Heart left ventricle (tissue), 16 donors: ENCODE measurements at places on chromosomes 6 and 20. TPM values are rescaled to one million over a fixed set of nuclear protein-coding genes. Genes with fewer than 3 reads are reported as not detected.

GRCh38 chr6:54070025-54070424 lies 41.2 kb upstream of the MLIP start:
- DNase-seq, result no peak

DNA sequence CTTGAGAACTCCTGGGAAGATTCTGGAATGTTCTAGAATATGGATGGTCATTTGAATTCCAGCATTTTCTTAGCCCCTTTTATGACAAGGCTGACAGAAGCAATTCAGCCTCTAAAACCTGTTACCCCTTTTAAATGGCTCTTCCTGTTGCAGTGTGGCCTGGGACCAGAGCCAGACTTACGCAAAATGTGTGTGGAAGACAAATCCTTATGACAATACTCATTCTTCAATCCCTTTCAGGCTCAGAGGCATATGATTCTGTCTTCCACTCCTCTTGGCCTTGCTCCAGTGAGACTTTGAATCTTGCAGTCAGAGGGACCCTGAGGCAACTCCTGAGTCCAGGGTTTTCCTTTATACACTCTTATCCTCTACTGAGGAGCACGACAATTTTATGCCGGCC lies 287.0 kb downstream of the CLIC5 start:
- DNase-seq, result no peak

DNA sequence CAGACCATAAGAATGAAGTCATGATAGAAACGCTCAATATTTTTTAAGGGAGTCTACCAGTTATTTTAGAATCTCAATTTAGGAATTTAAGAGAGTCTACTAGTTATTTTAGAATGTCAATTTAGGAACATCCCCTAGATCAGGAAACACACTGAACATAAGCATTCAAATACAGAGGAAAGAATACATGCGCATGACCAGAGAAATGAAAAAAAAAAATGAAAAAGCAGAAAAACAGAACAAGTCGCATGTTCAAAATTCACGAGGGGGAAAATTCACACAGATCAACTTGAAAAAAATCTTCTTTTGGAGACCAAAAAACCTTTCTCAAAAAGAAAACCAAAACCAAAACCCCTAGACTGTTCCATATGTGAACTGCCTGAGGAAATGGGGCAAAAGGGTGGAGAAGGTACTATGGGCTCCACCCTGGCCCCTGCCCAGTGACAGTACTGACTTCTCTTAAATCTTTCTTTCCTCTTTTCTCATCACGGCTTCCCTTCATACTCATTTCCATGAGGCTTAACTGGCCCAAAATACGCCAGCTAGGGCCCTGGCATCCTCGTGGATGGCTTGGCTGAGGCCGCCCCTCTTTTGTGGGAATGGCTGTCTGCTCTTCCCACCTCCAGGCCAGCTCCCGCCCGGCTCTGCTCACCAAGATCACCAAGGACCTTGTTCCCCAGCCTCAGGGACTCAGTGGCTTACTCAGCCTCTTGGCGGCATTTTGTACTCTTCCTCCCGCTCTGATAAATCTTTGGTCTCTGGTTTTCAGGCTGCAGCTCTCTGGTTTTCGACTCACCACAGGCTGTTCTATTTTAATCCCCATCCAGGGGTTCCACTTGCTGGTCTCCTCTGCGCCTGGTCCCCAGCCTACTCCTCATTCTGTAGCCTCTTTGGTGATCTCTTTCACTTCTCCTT lies 11.2 kb downstream of the ZBTB2 start:
- DNase-seq, result no peak

The PGC gene
- not detected for total RNA-seq

GRCh38 chr6:56475736-56476457 lies 166.8 kb downstream of the DST start:
- DNase-seq, result peak; percentile 50
